ENCODE measurements at places on chromosomes 12 and 14.
A peak's percentile ranks its signal among the peaks of the same experiment; 100 is the strongest.

GRCh38 chr14:62824086-62824485, 221.2 kb downstream of the KCNH5 start:
- DNase-seq, result no peak

- DNase-seq, result peak; percentile 29
Measured at GRCh38 chr12:104695453-104696148, 238.9 kb downstream of the CHST11 start.

GRCh38 chr14:21723431-21724045, 49.9 kb upstream of the OR4E1 start:
- peak; percentile 40 for DNase-seq

DNA sequence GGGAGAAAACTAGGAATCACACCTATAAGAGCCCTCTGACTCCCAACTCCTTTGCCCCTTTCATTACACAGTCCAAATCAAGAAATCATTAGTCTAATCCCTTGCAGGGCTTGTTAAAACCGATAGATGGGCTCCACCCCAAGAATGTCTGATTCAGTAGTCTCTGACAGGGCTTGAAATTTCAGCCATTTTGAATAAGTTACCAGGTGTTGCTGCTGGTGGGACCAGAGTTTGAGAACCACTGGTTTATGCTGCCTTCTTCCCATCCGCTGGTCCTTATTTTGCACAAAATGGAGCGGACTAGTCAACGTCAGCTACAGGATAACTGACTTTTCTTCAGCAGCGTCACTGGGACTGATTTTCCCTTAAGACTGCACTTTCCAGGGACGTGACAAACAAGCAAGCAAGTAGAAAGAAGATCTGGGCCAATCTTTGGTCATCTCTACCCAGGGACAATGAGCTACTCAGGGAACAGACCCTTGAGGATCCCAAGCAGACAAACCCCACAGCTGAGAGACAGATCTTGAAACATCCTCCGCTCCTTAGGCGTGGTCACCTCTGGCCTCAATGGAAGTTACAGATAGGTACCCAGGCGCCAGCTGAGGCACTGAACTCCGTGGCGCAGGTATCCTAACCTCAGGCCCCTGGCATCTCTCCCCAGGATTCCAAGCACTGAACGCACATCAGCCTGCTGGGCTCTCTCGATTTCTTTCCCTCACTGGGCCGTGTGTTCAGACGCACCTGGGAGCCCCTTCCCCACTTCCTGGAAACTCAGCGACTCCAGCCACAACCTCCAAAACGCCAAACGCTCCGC, 900 bp downstream of the KCTD10 start:
- DNase-seq, result peak; percentile 35
